ENCODE measurements at places on chromosomes 1 and 21.
A peak's percentile ranks its signal among the peaks of the same experiment; 100 is the strongest.

GRCh38 chr1:172537827-172538391 lies 5.0 kb downstream of the SUCO start:
- peak; percentile 25 for DNase-seq

DNA sequence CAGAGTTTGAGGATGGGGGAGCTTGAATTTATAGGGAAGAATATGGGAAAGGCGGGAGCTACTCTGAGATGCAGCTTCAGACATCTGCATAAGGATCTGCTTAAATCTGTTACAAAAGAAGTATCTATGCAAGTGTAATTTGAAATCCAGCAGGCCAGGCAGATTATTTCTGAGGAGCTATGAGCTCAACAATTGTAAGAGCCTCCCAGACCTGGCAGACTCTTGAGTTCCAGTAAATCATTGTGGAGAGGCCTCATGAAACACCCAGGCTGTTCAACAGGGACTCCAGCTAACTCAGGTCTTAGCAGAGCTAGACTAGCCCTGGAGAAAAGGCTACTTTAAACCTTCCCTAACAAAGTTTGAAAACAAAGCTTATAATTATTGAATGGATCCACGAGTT lies 647.5 kb upstream of the CHRM3 start:
- DNase-seq, result peak; percentile 21

- no peak for DNase-seq
Observed at GRCh38 chr1:42981255-42981805, 22.7 kb upstream of the SLC2A1 start.

DNA sequence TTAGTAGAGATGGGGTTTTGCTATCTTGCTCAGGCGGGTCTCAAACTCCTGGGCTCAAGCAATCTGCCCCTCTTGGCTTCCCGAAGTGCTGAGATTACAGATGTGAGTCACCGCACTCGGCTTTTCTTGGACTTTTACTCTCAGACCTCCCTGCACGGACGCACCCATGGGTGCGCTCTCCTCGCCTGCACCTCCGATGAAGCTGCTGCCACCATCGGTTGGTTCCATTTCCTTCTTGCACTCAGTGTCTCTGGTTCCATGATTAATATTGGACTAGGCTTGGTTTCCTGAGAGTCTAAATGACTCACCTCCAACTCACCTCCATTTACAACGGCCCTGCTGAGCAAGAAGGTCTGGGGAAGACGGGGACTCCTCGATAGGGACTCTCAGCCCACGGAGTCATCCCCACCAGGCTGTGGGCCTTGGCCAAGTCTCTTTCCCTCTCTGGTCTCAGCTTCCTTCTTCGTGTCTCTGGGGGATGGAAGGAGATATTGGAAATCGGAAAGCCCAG lies 6.7 kb upstream of the TNFRSF8 start:
- no peak for DNase-seq

DNA sequence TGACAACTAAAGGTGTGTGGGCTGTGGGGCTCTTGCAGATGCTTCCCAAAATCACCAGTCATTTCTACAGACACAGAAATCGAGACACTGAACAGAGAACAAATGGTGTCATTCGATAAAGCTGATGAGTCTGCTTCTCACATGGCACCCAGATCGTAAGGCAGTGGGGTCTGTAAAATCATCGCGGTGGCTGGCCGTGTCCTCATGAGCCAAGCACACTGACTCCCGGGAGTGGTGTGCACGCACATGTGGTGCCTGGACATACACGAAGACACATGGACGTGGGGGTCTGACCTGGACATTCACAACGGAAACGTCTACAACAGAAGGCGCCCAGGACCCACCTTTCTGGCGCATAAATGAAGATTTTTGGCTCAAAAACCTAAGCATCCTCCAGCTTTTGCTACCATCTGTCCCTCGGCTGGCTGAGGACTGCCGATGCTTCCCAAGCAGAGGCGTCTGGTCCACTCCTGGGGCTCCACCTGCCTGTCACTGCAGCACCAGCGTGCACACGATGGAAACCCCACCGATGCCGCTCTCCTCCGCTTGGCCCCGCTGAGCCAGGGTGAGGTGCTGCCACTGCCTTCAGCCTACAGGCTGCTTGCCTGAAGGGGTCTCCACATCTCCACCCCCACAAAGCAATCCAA lies 6.8 kb downstream of the SMIM1 start:
- DNase-seq, result no peak

DNA sequence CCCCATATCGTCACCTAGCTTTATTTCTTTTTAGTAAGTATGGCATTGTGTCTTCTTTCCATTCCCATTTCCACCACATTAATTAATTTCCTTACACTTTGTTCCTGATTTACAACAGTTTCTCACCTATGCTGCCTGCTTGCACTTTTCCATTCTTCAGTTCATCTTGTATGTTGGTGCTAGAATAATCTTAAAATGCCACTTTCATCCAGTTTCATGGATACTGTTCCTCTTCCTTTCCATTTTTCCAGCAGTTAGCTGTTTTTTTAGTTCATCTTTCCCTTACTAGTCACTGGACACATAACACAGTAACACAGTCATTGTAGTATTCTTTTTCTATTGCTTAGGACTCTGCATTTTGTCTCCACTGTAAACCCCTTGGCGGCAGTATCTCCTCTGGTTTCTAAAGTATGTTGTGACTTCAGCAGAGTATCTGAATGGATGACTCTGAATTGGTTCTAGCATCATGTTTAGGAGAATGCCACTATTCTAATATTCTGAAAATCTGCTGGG lies 2.1 kb downstream of the CDC7 start:
- DNase-seq, result peak; percentile 54

GRCh38 chr1:39646232-39647081 lies 7.0 kb upstream of the HEYL start:
- DNase-seq, result peak; percentile 69

DNA sequence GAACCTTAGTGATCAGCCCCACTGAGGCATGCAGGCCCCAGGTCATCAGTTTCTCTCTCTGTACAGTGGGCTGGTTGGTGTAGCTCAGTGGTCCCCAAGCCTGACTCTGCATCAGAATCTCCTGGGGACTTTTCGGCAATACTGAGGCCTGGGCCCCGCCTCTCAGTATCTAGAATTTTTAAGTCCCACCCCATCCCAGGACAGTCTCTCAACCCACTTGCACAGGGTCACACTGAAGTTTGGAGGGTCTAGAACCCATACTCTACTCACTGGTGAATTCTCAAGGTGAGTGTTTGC lies 216.4 kb downstream of the MATN1 start:
- DNase-seq, result no peak

GRCh38 chr1:238319957-238320356 lies 429.2 kb upstream of the ZP4 start:
- DNase-seq, result no peak

DNA sequence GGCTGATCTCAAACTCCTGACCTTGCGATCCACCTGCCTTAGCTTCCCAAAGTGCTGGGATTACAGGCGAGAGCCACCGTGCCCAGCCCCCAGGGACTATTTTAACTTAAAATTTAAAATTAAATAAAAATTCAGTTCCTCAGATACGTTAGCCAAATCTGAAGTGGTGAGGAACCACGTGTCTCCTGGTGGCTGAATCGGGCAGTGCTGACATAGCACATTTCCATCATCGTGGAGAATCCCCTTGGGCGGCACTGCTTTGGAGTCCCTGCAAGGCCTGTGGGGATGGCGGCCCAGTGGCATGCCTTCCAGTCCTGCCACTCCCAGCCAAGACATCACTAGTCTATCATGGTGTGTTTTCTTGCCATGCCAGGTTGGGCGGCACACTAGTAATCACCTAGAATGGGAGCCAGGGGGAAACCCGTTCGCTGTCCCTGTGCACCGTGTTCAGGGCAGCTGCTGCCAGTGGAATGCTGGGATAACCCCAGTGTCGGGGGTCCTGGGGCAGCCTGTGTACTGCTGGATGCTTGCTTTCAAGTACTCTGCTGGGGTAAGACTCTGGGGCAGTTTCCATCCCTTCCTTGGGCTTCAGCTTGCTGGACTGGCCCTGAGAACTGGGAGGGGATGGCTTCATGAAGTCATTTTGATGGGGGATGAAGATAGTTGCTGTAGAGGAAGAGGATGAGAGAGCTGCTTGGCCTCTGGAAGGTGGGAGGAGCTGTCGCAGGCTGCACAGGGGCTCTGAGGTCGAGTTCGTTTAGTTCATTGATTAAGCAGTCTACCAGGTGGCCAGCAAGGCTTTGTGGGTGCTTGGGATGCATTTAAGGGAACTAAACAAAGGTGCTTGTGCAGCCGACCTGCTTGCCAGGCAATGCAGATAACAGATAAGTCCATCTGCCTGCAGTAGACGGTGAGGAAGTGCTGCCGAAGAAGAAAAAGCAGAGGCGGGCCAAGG lies 4.6 kb downstream of the ZBTB48 start:
- DNase-seq, result no peak

GRCh38 chr1:234745276-234745675 lies 135.3 kb upstream of the IRF2BP2 start:
- no peak for DNase-seq

DNA sequence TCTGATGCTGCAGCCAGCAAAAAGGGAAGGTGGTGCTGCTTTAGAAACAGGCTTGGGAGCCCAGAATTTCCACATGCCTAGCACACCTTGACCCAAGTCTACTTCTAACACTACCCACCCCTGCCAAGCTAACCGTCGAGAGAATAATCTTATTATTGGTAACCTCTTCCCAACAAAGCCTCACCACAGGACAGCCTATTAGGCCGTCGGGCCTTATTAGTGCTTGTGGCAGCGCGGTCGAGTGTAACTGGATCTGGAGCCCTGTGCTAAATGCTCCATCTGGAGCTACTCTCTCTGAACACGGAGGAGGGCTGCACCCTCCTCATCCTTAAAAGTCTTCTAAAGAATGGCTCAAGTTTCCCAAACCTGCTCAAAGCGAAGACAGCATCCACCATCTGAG lies 165.5 kb upstream of the NFIA start:
- no peak for DNase-seq
